Endothelial cell (in vitro differentiated cells): ENCODE measurements at places on chromosomes 3 and 15.

- peak; percentile 20 for DNase-seq
Observed at GRCh38 chr15:92714077-92714476, 58.5 kb upstream of the FAM174B start.

GRCh38 chr3:129614927-129615363, 8.5 kb upstream of the PLXND1 start:
- no peak for DNase-seq

DNA sequence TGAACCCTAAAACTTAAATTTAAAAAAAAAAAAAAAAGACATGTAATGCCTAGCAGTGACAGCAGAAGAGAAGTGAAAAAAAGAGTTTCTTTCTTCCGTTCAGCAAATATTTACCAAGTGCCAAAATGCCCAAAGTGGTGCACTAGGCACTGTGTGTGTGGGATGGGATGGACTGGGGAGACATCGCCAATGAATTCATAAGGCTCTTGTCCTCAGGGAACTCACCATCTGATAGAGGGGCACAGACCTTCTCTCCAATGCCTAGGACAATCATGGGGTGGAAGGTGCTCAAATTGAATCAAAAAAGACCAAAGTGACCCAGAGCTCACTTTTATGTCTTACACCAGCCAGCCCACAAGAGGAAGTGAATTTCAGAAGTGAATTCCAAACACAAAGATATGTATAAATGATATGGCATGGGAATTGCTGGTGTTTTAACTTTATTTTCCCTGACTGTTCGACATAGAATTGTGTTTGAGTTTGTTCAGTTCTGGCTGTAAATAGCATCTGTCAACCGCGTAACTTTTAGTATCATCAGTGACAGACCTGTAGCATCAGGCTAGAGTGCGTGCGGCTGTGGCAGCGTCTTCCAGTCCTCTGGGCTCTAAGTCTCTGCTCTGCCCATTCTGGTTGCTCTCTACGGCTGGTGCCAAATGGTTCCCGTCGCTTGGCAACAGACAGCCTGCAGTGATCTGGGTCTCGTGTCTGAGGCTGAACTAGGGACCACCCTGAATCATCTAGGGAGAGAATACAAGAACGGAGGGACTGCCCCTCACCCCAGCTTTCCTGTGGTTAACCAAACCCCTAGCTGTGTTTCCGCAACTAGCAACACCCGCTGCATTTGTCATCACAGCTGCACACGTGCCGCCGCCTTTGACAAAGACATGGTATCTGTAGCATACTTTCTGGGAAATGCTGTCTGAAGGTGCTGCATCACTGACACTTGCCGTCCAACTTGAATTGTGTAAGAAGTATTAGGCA, 154.0 kb upstream of the THBS1 start:
- no peak for DNase-seq

GRCh38 chr15:42147431-42147735, 9.1 kb downstream of the PLA2G4F start:
- no peak for DNase-seq

DNA sequence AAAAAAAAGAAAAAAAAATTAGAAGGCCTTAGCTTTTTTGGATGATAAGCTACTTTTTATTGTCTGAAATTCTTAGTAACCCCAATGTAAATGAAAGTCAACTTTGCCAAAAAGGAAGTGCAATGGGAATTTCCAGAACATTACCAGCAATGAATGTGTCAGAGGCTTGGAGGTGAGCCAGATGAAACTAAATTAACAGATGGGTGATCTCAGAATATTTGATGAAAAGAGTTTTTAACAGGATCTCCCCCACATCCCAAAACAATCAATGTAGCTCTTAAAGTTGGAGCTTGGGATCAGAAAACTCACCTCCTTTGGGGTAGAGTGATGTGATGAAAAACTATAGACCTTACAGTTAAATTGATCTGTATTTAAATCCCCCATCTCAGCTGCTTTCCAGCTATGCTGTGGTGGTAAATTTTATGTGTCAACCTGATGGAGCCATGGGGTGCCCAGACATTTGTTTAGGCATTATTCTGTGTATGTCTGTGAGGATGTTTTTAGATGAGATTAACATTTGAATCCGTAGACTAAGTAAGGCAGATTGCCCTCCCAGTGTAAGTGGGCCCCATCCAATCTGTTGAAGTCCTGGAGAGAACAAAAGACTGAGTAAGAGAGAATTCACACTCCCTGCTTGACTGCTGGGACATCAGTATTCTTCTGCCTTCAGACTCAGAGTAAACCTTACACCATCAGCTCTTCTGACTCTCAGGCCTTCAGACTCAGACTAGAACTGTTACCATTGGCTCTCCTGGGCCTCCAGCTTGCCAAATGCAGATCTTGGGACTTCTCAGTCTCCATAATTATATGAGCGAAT, 84.3 kb upstream of the TNFSF10 start:
- DNase-seq: no peak

- DNase-seq: no peak
Observed at GRCh38 chr3:185878920-185879319, 54.1 kb upstream of the IGF2BP2 start.

GRCh38 chr15:67456677-67457529, 64.0 kb upstream of the C15orf61 start:
- DNase-seq: peak; percentile 85

DNA sequence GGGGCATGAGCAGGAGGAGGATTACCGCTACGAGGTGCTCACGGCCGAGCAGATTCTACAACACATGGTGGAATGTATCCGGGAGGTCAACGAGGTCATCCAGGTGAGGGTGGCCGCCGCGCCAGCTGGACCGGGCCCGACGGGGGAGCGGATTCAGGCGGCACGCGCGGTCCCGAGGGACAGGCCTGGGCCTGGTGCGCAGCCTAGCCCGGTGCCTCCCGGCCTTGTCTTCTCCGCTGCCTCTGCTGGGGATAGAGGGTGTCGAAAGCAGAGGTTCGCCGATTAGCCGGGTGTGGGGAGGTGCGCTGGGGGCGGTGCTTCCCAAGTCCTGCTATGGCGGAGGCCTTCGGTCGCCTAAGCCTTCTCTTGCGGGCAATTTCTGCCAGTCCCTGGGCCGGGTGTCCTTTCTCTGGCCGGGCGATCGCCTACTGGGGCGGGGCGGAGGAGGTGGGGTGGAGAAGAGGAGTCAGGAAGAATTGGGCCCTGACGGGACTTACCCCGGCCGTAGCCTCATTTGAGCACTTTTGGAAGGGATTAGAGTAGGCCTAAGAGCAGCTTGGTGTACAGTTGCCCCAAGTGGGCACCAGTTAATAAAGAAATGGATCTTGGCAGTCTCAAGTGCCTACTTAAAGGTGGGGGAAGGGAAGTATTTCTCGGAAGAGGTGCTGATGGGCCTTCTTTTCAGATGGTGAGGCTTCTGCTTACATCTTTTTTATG, 940 bp downstream of the ARIH1 start:
- DNase-seq: peak; percentile 59

DNA sequence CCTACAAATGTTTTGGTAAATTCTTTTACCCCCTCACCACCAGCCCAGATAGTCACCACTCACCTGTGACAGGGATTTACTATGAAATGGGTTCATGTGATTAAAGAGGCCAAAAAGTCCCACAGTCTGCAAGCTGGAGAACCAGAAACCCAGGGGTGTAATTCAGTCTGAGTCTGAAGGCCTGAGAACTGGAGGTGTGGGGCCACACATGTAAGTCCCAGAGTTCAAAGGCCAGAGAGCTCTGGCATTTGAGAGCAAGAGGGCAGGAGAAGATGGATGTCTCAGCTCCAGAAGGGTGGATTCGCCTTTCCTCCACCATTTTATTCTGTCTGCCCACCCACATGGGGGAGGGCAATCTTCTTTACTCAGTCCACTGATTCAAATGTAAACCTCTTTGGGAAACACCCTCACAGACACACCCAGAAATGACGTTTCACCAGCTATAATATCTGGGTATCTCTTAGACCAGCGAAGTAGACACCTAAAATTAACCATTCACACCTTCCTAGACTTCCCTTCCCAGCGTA, 11.9 kb downstream of the RTP3 start:
- no peak for DNase-seq

GRCh38 chr3:72782521-72782920, 65.7 kb downstream of the SHQ1 start:
- no peak for DNase-seq

DNA sequence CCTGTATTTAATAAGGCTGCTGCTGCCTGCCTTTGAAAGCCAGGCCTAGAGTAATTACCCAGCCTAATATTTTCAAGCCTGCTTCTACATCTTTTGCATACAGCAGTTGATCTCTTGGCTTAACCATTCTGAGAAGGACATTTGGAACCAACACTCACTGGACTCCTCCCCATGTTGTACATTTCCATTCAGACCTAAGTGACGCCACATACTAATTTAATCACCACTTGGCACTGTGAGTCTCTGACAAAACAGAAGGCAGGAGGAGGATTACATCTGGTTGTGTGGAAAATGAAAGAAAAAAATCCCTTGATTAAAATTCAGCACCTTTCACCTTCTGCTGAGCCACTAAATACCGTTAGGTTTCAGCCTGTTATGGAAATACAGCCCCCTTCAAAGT, 102.2 kb upstream of the ARRDC4 start:
- DNase-seq: no peak

- no peak for DNase-seq
Observed at GRCh38 chr3:194976874-194977273, 291.2 kb downstream of the FAM43A start.

DNA sequence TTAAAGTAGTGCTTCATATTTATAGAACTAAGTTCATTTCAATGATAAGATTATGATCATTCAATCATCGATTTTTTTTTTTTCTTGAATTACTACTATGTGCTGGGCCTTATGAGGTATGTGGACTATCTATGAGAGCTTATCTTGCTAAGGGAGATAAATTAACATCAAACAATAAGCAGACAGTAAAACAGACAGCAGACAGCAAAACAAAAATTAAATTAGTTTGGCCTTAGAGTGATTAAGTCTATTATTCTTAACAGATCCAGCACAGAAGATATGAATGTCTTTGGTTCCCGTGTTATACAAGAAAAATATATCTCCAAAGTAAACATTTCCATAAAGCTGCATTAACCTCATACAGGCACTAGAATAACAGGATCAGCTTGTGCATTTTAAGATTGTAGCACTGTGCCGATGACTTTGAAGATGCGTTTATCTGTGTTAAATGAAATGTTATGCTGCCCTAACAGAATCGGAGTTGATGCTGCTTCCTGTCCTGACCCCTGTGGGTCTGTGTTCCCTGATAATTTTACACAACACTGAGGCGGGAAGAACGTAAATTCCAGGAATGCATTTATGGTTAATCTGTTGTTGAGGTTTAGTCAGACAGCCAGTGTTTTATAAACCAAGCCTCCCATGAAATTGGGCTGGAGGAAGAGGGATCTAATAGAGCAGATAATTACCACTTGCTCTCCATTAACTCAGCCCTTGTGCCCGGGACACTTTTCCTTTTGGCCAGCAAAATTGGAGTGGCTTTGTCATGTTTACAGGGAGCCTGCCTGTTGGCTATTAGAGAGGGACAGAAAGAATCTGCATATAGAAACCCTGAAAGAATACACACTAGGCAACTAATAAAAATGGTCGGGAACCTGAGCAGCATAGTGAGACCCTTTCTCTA, 80.8 kb downstream of the GHSR start:
- DNase-seq: no peak

DNA sequence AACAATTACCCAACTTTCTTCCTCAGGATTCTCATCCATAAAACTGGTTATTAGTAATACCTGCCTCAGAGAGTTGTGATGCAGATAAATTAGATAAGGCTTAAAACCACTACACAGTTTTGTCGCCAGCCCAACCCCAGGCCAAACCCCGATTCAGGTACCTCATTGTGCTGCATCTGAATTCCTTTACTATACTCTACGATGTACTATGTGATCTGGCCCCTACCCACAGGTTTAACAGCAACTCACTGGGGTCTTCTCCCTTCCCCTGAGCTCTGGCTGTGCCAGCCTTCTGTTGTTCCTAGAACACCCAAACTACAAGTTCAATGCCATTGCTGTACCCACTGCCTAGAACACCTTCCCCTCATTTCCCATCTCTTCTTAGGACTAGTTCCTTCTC, 64.6 kb downstream of the MYO5A start:
- no peak for DNase-seq

DNA sequence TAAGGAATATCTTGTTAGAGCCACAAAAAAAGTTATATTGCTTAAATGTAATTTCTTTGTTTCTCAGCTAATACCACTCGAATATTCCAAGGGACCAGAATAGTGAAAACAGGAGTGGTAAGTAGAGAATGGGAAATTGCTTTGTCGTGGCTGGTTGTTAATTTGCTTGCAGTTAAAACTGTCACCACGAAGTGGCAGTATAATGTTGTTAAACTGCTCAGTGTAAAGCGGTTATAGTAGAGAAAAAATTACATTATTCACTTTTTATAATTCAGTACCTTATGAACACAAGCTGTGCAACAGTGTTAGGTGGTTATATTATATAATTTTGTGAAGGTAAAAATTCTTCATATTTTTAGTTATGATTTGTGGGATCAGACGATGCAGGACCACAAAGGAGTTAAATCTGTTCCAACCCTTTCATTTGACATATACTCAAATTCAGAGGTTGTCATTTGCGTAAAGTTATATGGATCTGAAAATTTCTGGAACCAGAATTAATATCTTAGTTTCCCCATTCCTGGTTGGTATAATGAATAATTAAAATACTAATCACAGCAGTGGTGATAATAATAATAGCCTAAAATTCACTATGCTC, 171.8 kb downstream of the FEZF2 start:
- DNase-seq: peak; percentile 26

DNA sequence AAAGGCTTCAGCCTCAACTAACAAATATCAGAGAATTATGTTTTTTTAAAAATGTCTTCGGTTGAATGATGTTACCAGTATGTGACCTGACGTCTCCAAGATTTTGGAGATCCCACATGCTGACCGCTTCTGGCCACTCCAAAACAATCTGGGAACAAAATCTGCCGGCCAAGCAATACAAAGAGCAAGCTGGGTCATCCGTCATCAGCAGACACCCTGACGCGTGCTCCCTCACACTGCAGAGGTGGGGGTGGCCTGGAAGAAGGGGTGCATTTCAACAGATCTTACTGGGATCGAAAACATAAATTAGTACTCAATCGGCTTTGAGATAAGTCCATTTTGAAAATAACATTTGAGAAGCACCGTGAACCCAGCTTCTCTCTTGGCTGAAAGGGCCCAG, 33.6 kb downstream of the HES1 start:
- DNase-seq: no peak

- DNase-seq: no peak
Observed at GRCh38 chr3:14889205-14889604, 58.2 kb upstream of the NR2C2 start.
